ENCODE measurements at places on chromosomes 3 and 15. TPM values are rescaled to one million over a fixed set of nuclear protein-coding genes. Genes with fewer than 3 reads are reported as not detected.

DNA sequence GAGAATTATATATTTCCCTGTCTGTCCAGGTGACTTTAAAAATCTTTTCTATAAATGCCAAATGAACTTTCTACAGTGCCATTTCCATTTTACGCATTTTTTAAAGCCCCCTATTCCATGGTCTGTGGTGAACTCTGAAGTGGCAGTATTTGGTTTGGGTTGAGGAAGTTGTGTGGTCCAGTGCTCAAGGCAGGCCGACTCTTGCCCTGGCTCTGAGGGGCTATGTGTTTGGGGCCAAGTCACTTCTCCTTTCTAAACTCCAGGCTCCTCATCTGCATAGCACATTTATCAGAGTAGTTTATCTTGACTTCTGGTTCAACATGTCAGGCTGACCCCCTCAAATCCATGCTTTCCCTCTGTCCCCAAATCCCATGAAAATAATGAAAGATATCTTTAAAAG lies 14.1 kb downstream of the TTC21A start:
- no peak for DNase-seq

DNA sequence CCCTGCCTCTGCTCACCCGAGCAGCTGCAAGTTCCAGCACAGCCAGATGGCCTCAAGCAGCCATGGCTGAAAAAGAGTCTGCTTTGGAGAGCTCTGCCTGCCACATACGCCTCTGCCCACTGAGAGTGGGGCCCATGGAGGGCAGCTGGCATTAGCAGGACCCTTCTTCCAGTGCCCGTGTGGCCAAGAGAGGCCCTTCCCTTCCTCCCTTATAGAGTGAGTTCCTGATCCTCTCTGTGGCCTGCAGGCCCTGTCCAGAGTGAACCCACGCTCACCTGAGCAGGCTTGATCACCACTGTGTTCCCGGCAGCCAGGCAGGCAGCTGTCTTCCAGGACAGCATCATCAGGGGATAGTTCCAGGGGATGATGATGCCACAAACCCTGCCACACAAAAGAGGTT lies 41.4 kb upstream of the SLC41A3 start:
- peak; percentile 49 for DNase-seq

GRCh38 chr3:78613421-78613879 lies 1154.3 kb downstream of the ROBO1 start:
- no peak for DNase-seq

DNA sequence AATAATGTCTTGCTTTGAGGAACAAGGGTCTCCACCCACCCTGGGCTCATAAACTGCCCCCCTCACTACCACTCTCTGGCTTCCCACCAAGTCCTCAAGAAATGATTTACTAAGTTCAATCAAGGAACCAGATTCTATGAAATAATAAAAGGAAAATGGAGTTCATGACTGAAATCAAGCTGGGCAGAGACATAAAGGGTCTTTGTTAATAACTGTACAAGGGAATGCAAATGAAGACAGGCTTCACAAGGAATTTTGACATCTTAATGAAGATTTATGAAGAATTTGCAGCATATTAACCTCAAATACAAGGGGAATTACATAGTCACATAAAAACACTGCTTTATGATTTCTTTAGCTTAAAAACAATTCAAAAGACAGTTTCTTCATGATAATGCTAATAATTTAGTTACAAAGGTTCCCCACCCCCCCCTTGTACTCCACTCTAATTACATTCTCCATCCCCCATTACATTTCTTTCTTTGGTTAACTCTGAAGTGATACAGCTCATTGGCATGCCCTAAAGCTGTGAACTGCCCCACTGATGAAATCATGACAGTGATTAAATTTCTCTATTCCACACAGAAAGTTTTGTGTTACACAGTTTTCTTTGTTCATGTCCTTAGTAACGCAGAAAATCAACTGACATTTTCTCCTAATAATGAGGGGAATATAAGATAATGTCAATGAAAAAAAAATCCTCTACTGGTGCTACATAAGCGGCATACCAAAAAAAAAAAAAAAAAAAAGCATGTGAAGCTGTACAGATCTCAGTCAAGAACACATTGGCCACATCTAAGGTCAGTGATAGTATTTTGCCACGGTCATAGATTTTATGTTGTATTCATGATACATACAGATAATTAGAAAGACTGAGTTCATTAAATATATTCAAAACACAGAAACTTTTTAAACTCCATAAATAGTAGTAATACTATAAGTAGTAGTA lies 54.4 kb downstream of the WWTR1 start:
- DNase-seq = no peak

Gene SCG5
- total RNA-seq = 5.3 TPM

Gene FXR1
- 90.2 TPM for total RNA-seq

Gene IL1RAP
- 21.5 TPM for total RNA-seq
